NCI-H1105 (cell line): ENCODE measurements at places on chromosomes 4 and X.

- DNase-seq = no peak
Measured at GRCh38 chr4:100935090-100935489, 412.2 kb downstream of the PPP3CA start.

GRCh38 chr4:113405874-113406722 is 355.4 kb downstream of the CAMK2D start:
- DNase-seq = no peak

- DNase-seq = no peak
Measured at GRCh38 chrX:39835776-39836175, 262.0 kb downstream of the BCOR start.

DNA sequence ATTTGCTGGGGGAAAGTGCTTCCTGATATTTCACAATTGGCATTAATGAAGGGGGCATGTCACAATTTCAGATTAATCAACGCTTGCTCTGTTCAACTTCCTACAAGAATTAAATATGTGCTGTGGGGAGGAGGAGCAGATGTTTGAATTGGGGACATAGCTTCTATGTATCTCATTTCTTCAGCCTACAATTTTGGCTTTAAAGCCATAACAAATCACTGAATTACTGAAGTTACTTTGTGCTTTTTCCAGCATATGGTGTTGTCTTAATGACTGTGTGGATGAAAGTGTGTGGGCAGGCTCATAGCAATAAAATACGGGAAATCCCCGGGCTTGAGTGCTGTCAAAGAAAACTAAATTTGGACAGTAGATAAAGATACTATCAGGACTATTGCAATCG is 813 bp downstream of the TLR7 start:
- no peak for DNase-seq

GRCh38 chrX:18985186-18985435 is 1.2 kb upstream of the PHKA2 start:
- DNase-seq = no peak

DNA sequence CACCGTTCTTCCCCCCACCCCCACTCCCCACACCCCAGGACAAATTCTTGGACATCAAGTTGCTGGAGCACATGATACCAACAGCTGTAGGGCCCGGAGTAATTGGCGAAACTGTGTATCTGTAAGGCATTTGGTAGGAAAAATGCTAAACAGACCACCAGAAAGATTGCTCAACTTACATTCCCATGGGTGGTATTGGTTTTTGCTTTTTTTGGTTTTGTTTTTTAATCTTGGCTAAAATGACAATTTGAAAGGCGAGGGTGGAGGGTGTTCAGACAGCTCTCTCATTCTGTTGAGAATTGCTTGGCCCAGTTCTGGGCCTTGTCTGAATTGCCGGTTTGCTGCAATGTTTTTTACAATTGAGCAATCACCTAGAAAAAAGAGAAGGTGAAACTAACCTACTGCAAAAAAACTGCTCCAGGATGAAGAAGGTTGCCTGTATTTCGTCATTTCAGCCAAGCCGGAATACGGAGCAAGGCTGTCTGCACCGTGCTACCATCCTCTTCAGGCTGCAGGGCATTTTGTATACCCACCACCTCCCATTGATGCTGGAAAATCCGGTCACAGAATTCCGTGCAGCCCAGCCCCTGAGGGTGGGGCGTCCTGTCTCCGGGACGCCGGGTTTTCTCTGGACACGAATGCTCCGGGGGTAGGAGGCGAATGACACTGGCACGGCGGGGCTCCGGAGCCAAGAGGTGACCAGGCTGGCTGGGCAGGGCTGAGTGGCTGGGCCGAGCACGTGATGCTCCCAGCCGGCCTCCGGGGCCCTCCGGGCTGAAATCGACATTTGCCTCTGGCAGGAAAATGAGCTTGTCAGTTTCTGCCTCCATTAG is at the start of gene CLCN4:
Gene CLCN4, plus strand, starts transcription at position 777 of the 833 bp plus-strand sequence. CDS start 28,058 bp downstream, outside the sequence.
- DNase-seq = no peak

DNA sequence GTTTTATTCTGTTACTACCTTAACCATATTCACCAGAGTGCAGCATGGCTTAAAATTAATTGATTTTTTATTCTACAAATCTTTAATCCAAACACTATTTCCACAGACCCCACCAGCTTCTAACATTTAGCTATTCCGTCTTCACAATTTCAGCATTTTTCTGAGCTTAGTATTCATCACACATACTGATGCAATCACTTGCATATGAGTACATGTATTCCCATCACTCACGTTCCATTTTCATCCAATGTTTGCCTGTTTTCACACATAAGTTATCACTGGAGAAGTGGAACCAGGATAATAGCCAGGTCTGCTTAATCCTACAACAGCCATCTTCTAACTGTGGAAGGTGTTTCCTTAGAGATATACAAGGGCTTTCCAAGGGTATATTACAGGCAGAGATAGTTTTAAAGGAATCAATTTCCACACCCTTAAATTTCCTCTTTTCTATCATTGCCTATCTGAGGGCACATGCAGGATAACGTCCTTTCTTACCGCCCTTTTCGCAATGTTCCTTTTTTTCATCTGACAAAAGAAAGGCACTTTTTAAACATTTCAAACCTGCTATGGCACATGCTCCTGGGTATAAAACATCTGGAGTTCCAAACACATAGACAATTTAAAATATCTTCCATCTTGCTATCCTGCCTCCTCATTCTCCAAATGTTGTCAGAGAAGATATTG is 115.8 kb downstream of the CORIN start:
- DNase-seq = no peak

DNA sequence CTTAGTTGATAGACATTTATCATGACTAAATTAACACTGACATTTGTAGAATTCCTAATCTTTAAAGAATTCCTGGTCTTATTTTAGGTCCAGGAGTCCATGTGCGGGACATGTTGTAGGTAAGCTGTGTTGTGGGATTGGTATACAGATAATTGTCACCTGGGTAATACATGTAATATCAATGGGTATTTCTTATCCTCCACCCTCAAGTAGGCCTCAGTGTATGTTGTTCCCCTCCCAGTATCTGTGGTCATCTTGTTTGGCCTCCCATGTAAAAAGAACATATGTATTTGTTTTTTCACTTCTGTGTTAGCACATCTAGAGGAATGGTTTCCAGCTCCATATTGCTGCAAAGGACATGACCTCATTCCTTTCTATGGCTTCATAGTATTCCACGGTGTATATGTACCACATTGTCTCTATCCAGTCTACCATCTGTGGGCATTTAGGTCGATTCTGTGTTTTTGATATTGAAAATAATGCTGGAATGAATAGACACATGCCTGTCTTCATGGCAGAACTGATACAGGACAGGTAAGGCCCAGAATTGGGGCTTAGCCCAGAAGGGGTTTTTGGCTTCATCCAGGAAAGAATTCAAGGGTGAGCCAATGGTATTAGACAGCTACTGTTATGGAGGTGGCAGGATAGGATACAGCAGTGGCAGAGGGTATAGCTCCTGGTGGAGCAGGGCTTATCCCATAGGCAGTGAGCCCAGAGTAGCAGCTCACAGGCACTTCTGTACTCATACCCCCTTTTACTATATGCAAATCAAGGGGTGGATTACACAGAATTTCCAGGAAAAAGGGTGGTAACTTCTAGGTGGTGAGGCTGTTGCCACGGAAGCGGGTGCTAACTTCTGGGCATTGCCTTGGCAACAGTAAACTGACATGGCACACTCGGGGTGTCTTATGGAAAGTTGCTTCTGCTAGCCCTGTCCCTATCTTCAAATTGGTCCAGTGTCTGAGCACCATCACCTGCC is 66.1 kb upstream of the WDR1 start:
- DNase-seq = no peak

GRCh38 chrX:39065051-39065871 is 264.0 kb downstream of the MID1IP1 start:
- peak; percentile 86 for DNase-seq

GRCh38 chr4:78720204-78720603 is 55.9 kb upstream of the BMP2K start:
- DNase-seq = no peak

DNA sequence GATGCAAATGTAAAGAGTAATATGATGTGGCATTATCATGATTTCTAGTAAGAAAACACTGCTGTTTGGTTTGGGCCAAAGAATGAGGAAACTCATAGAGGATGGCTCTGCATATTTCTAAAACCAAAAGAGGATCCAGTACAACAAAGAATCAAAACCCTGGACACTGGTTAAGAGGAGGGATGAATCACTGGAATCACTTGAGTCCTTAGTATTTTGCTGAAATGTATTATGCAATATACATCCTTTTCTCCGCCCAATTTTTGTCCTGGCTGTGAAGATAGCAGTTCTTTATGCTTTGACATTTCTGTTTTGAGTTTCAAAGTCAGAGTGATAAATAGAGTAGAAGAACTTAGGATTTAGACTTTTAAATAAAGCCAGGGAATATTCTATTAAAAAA is 345.9 kb downstream of the PACRGL start:
- DNase-seq = no peak

DNA sequence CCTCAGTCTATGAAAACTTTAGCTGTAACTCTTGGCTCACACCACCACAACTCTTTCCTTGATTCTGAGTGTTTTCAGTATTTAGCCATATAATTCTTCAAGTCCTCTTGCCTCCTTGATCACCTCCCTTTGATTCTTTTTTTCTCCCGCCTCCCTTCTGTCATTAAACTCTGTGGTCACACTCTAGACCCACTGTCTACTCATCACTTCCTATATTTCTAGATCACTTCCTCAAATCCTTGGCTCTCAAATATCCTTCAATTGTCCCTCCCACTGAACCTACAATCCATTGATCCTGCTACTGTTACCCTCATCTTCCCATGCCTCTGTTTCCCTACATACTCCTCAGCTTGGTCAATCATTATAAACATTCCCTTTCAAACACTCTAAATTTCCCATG is 12.4 kb upstream of the CXXC4 start:
- DNase-seq = no peak

GRCh38 chrX:25204182-25204581 is 188.4 kb upstream of the ARX start:
- no peak for DNase-seq

DNA sequence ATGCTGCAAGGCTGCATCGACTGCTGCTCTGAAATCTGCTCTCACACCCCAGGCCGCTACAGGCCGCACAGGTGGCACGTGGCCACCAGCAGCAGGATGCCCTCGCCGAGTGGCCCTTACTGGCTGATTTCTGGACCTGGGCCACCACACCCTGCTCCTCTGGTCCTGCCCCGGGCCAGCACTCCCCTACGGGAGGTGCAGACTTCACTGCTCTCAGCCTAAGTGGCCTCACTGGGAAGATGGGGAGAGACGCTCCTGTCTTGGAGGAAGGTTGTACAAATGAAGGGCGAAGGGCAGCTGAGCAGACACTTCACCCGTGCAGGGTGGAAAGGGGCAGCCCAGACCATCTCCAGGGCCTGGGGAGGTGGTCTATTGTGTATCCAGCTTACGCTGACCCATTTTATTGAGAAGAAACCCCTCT is 72.5 kb downstream of the ACOX3 start:
- no peak for DNase-seq

GRCh38 chrX:39165185-39165584 is 363.9 kb downstream of the MID1IP1 start:
- DNase-seq = no peak

DNA sequence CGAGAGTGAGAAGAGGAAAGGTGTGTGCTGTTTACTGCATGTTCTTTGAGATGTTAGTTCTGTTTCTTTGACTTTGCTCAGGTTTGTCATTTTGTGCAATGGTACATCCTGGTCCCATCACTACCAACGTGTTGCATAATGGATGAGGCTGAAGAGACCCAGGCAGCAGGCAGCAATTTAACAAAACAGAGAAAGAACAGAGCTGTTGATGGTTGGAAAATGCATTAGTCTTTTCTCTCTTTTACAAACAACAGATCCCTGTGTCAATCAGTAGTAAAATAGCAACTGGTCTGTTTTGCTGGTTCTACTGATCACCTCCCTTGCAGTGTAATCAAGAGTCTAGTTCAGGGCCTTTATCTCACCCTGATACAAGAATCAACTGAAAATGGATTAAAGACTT is 64.8 kb upstream of the LIMCH1 start:
- DNase-seq = no peak

- no peak for DNase-seq
Measured at GRCh38 chr4:23654791-23655190, 235.1 kb downstream of the PPARGC1A start.

DNA sequence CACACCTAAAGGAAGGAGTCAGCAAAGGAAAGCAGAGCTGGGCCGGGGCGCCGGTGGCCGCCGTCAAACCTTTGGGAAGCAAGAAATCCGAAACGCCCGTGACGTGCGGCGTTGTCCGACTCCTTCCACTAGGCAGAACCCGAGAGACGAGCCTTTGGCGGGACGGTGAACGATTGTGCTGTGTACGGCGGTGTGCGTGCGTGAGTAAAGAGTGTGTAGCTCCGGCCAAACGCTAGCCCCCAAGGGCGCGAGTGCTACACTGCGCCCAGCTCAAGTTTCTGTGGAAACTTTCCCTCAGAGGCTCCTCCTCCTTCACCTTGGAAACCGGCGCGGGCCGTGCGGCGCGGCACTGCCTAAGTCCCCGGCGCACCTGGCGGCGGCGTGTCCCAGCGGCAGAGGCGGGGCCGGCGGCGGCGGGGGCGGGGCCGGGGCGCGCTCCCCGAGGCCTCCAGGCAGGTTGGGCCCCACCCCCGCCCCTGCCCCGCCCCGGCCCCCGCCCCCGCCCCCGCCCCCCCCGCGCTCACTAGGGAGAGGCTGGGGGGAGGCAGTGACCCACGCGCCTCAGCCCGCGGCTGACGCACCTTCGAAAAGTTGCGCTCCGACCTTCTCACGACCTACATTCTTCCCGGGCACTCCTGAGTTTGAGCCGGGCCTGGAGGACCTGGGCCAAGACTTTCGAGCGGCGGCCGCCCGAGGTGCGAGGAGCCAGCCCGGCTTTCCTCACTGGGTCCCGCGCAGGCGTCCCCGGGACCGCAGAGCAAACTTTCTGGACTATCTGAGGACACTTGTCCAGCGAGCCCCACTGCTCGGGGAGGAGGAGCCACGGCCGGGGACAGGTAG is at the start of gene FHIP1A:
Gene FHIP1A, plus strand, starts transcription at position 547 of the 840 bp plus-strand sequence. CDS start 157,084 bp downstream, outside the sequence.
- peak; percentile 69 for DNase-seq

GRCh38 chr4:130675266-130675665 is 1579.3 kb downstream of the C4orf33 start:
- DNase-seq = no peak

GRCh38 chr4:159248384-159249178 is 145.7 kb downstream of the RAPGEF2 start:
- DNase-seq = no peak

GRCh38 chrX:11426712-11427452 is 133.7 kb downstream of the AMELX start:
- DNase-seq = no peak

DNA sequence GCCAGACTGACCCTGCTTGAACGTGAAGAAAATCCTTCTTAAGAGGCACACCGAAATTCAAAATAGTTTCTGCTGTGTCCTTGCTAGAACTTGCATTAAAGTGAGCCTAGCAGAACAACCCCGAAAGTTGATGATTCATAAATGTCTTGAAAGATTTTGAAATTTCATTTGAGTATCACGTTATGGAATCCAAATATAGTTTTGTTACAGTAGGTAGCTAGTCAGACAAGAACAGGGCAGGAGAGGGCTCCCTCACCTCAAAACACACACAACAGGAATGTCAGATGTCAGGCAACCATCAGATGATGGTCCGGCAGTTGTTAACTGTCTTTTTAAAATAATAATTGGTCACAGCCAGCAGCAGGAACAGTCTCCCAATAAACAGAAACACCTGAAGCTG is 259.6 kb upstream of the GNPDA2 start:
- DNase-seq = no peak

GRCh38 chrX:15882704-15883539 is 28.3 kb upstream of the AP1S2 start:
- no peak for DNase-seq
